T-cell (primary cell): ENCODE measurements at places on chromosomes 7 and 10. TPM values are rescaled to one million over a fixed set of nuclear protein-coding genes. Genes with fewer than 3 reads are reported as not detected.

DNA sequence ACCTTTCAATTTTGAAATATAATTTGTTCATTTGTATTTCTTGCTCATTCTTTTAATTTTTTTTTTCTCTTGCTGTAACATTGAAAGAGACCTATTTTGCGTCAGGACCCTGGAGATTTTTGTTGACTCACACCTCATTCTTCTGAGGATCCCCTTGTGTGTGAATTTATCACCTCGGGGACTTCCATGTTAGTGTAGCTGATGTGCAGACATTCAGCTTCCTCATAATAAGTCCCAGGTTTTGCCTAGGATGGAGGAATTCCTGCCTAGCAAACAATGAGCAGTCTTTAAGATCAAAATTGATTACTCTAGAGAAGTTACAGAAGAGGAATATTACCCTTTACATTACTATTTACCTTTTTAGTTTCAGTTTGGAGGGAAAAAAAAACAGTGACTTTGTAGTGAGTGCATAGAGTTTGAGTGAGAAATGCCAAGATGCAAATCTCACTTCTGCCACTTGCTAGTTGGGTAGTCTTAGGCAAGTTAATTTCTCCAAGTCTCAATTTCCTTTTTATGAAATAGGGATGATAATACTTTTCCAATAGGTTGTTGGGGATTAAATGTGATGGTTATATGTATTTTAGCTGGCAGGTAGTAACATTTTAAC, 14.3 kb downstream of the TES start:
- no peak for DNase-seq
- no peak overlapping the region for H3K27ac ChIP-seq
- H3K4me3 ChIP-seq, result no peak overlapping the region
- peaks cover 57% of the 10 kb centered on the region for H3K4me1 ChIP-seq
- no peaks in the 10 kb centered on the region for H3K36me3 ChIP-seq
- H3K27me3 ChIP-seq, result no peaks in the 10 kb centered on the region

ZP3 gene
- 1.7 TPM for total RNA-seq

DNA sequence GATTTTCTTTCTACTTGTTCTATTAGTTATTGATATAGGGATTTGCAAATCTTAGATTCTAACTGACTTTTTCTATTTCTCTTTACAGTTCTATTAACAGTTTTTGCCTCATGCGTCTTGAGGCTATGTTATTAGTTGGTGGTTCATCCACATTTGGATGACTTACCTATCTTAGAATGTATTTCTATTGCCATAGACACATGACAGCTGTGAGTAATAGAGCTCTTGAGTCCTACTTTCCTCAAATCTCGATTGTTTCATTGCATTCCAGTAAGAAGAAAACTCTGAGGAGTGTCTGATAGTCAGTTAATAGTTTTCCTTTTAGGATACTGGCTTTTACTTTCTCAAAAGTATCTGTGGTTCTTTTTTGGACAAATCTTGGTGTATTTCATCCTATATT, 241.4 kb upstream of the ZNF32 start:
- H3K4me1 ChIP-seq, result no peaks in the 10 kb centered on the region
- H3K36me3 ChIP-seq, result no peaks in the 10 kb centered on the region
- no peak overlapping the region for H3K27ac ChIP-seq
- no peaks in the 10 kb centered on the region for H3K27me3 ChIP-seq

GRCh38 chr10:78579995-78580394, 488.8 kb upstream of the ZMIZ1 start:
- H3K4me1 ChIP-seq, result no peaks in the 10 kb centered on the region
- DNase-seq, result no peak
- H3K36me3 ChIP-seq, result no peaks in the 10 kb centered on the region
- no peaks in the 10 kb centered on the region for H3K27me3 ChIP-seq
- no peak overlapping the region for H3K4me3 ChIP-seq

DNA sequence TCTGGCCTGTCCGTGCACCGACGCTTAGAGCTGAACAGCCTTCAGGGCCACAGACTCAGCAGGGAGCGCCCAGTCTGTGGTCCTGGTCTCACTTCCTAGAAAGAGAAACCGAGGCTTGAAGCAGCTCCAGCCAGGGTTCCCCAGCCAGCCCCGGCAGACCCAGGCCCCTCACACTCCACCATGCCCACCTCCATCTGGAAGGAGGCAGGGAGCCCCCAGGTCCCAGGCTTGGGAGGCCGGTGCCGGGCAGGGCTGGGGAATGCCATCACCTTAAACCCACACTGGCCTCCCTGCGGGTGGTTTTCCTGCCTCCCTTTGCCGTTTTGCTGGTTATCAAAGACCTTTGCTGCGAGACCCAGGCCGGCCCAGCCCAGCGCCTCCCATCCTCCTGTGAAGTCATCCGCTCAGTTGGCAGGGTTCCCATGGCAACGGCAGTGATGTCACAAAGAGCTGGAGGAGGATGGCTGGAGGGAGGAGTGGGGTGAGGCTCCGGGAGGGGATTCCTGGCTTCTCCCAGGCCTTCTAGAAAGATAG, 24.0 kb downstream of the ELFN1 start:
- no peaks in the 10 kb centered on the region for H3K36me3 ChIP-seq
- H3K4me3 ChIP-seq, result no peak overlapping the region
- H3K4me1 ChIP-seq, result no peaks in the 10 kb centered on the region

GRCh38 chr10:88918191-88918905, 34.2 kb downstream of the ACTA2 start:
- H3K27ac ChIP-seq, result no peak overlapping the region
- H3K36me3 ChIP-seq, result peaks cover 49% of the 10 kb centered on the region
- no peak overlapping the region for H3K4me3 ChIP-seq
- no peaks in the 10 kb centered on the region for H3K27me3 ChIP-seq

MALSU1 gene
- total RNA-seq, result 29.0 TPM

- H3K4me1 ChIP-seq, result no peaks in the 10 kb centered on the region
- H3K4me3 ChIP-seq, result no peak overlapping the region
- no peaks in the 10 kb centered on the region for H3K36me3 ChIP-seq
- no peaks in the 10 kb centered on the region for H3K27me3 ChIP-seq
Observed at GRCh38 chr7:146875981-146876380, 759.4 kb downstream of the CNTNAP2 start.

GRCh38 chr10:125217990-125218675, 57.8 kb upstream of the CTBP2 start:
- no peak overlapping the region for H3K4me3 ChIP-seq
- DNase-seq, result no peak
- H3K4me1 ChIP-seq, result no peaks in the 10 kb centered on the region

DNA sequence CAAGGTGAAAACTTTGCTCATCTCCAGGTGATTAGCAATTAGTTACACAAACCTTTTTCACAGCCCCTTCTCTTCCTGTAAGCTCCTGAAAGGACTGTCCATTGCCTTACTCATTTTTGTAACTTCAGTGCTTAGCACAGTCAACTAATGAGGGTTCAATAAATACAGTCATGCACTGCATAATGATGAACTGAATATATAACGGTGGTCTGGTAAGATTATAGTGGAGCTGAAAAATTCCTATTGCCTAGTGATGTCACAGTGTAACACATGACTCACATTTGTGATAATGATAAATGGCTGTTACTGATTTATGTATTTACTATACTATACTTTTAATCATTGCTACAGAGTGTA, 12.9 kb upstream of the FAM133B start:
- H3K27ac ChIP-seq, result no peak overlapping the region
- H3K36me3 ChIP-seq, result no peaks in the 10 kb centered on the region
- H3K27me3 ChIP-seq, result no peaks in the 10 kb centered on the region
- H3K4me3 ChIP-seq, result no peak overlapping the region
- H3K4me1 ChIP-seq, result no peaks in the 10 kb centered on the region

DNA sequence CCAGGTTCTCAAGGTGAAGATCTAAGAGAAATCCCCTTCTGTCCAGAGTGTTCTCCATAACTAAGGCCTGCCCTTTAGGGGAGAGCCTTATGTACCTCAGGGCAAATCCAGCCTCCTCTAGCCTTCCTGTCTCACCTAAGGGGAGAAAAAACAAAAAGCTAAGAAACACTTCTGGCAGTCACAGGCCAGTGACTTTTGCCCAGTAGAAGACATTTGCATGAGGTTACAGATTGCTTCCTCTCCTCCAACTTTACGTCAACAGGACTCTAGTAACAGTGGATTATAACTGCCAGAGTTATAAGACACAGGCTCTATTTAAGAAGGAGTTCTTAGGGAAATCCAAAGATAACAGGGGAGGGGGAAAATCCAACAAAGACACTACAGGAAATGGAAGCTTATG, 15.9 kb upstream of the FAM241B start:
- no peaks in the 10 kb centered on the region for H3K36me3 ChIP-seq
- no peaks in the 10 kb centered on the region for H3K27me3 ChIP-seq
- no peak for DNase-seq

GRCh38 chr10:21473135-21473534, 52.3 kb downstream of the SKIDA1 start:
- no peaks in the 10 kb centered on the region for H3K27me3 ChIP-seq
- DNase-seq, result no peak
- no peaks in the 10 kb centered on the region for H3K4me1 ChIP-seq
- H3K4me3 ChIP-seq, result no peak overlapping the region
- no peak overlapping the region for H3K27ac ChIP-seq
- no peaks in the 10 kb centered on the region for H3K36me3 ChIP-seq

DNA sequence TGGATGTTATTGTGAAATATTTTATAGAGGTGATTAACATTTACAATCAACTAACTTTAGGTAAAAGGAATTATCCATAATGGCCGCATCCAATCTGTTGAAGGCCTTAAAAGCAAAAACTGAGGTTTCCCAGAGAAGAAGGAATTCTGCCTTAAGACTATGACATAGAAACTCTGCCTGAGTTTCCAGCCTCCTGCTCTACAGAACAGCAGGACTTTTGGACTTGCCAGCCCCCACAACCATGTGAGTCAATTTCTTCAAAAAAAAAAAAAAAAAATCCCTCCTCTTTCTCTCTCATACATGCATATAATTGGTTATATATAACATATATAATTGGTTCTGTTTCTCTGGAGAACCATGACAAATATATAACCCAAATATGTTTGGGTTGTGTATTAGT, 15.4 kb downstream of the SLC25A28 start:
- DNase-seq, result no peak
- H3K4me3 ChIP-seq, result no peak overlapping the region
- H3K4me1 ChIP-seq, result no peaks in the 10 kb centered on the region
- no peak overlapping the region for H3K27ac ChIP-seq
- no peaks in the 10 kb centered on the region for H3K27me3 ChIP-seq

DNA sequence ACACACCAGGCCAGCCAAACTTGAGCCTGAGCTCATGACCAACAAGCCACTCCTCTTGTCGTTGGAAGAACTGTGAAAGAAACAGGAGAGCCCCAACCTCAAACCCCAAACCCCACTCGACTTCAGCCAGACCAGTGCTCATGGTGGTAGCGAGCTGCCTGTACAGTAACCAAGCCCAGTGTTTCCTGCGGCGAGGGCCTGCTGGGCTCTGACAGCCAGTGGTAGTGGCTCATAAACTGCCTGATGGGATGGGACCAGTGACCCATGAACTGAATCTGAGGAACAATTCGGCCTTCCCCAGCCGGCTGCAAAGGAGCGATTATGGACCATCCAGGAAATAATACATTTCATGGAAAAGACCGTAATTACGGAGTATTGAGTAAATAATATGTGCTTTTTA, 191.9 kb downstream of the RPS24 start:
- H3K36me3 ChIP-seq, result no peaks in the 10 kb centered on the region
- no peaks in the 10 kb centered on the region for H3K4me1 ChIP-seq
- peaks cover 42% of the 10 kb centered on the region for H3K27me3 ChIP-seq
- no peak for DNase-seq
- H3K4me3 ChIP-seq, result no peak overlapping the region

DNA sequence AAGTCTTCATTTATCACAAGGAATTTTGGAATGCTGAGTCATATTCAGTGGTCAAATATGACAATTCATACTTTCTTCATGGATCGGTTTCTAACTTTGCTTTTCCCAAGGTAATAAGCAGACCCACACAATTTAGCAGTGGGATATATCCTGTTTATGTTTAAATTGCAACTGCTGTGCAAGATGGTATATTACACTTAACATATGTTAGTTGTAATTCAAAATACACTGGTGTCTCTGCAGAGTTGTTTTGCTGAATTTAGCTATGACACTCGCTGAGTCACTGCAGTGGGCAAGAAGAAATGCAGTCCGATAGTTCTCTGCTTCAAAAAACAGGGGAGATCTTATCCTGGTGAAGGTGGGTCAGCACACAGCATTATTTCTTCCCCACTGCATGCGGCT, 194.8 kb upstream of the PTN start:
- H3K27ac ChIP-seq, result no peak overlapping the region
- H3K27me3 ChIP-seq, result no peaks in the 10 kb centered on the region
- no peaks in the 10 kb centered on the region for H3K36me3 ChIP-seq

HOXA4 gene
- not detected for total RNA-seq

- H3K4me3 ChIP-seq, result no peak overlapping the region
- no peaks in the 10 kb centered on the region for H3K36me3 ChIP-seq
- no peaks in the 10 kb centered on the region for H3K4me1 ChIP-seq
- DNase-seq, result no peak
Observed at GRCh38 chr10:28790146-28790545, 112.8 kb downstream of the BAMBI start.

DNA sequence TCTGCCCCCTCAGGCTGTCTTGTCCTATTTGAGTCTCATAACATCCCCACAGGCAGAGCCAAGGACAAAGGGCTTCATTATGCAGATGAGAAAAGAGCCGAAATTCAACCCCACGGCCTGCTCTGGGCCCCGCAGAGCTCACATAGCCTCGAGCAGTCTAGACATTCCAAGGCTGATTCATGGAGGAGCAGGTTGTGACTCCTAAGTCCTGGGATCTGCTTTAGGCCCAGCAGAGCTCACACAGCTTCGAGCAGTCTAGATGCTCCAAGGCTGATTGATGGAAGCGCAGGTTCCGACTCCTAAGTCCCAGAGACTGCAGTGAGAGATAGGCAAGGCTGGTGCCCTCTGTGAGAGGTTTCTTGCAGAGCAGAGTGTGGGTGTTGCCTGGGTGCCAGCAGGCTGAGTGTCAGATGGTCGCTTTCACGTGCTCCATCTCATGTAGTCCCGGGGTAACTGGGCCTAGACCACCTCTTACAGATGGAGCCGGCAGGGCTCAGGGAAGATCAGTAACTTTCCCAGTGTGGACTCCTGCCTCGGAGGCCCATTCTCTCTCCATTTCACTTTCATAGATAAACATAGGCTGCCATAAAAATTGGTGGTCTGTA, 436.1 kb upstream of the FOXK1 start:
- no peaks in the 10 kb centered on the region for H3K4me1 ChIP-seq
- no peaks in the 10 kb centered on the region for H3K36me3 ChIP-seq
- no peak overlapping the region for H3K4me3 ChIP-seq
- no peaks in the 10 kb centered on the region for H3K27me3 ChIP-seq
- DNase-seq, result no peak

AP1S1 gene
- total RNA-seq, result 9.4 TPM

GRCh38 chr10:997266-998022, 9.2 kb downstream of the GTPBP4 start:
- peaks cover 85% of the 10 kb centered on the region for H3K36me3 ChIP-seq
- H3K27me3 ChIP-seq, result no peaks in the 10 kb centered on the region
- no peak overlapping the region for H3K4me3 ChIP-seq
- DNase-seq, result no peak

- no peaks in the 10 kb centered on the region for H3K36me3 ChIP-seq
- no peak overlapping the region for H3K4me3 ChIP-seq
- no peaks in the 10 kb centered on the region for H3K4me1 ChIP-seq
- H3K27me3 ChIP-seq, result peaks cover 11% of the 10 kb centered on the region
- DNase-seq, result no peak
Observed at GRCh38 chr10:33388785-33389184, 54.3 kb upstream of the NRP1 start.

- no peaks in the 10 kb centered on the region for H3K4me1 ChIP-seq
- no peak for DNase-seq
- H3K27ac ChIP-seq, result no peak overlapping the region
Observed at GRCh38 chr10:24681572-24682088, 42.1 kb downstream of the ARHGAP21 start.

SH2B2 gene
- total RNA-seq, result 1.3 TPM

SMO gene
- 1.7 TPM for total RNA-seq

LRMDA gene
- not detected for total RNA-seq

- peak overlapping the region; percentile 54 for H3K27ac ChIP-seq
- H3K36me3 ChIP-seq, result no peaks in the 10 kb centered on the region
- no peaks in the 10 kb centered on the region for H3K27me3 ChIP-seq
- no peak overlapping the region for H3K4me3 ChIP-seq
- DNase-seq, result no peak
- H3K4me1 ChIP-seq, result peaks cover 39% of the 10 kb centered on the region
Observed at GRCh38 chr7:128939075-128939860, 1.5 kb downstream of the IRF5 start.
